ENCODE measurements at places on chromosomes 13 and 19.

DNA sequence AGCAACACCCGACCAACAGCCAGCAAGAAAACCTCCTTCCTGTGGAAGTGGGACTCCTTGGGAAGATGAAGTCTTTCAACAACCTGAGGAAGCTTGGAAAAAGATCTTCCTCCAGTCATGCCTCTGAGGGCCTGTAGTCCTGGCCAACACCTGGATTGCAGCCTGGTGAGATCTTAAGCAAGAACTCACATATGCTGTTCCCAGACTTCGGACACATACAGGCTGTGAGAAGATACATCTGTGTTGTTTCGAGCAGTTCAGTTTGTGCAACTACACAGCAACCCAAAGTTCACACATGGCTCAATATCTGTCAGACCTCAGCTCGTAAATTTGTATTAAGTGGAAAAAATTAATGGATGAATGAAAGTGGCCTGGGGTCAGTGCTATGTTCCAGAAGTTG, 65.1 kb upstream of the UBAC2 start:
- DNase-seq: no peak

- no peak for DNase-seq
Measured at GRCh38 chr19:18294467-18294864, 13.0 kb upstream of the JUND start.

DNA sequence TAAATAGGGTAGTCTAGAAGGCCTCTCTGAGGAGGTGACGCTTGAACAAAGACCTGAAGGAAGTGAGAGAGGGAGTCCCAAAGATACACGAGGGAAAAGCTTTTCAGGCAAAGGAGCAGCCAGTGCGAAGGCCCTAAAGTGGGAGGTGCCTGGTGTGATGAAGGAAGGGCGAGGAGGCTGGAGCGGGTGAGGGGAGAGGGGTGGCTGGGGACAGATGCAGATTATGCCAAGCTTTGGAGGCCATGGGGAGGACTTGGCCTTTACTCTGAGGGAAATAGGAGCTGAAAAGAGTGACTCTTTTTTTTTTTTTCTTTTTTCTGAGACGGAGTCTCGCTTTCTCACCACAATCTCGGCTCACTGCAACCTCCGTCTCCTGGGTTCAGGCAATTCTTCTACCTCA, 2.9 kb downstream of the CLPTM1 start:
- DNase-seq: no peak

DNA sequence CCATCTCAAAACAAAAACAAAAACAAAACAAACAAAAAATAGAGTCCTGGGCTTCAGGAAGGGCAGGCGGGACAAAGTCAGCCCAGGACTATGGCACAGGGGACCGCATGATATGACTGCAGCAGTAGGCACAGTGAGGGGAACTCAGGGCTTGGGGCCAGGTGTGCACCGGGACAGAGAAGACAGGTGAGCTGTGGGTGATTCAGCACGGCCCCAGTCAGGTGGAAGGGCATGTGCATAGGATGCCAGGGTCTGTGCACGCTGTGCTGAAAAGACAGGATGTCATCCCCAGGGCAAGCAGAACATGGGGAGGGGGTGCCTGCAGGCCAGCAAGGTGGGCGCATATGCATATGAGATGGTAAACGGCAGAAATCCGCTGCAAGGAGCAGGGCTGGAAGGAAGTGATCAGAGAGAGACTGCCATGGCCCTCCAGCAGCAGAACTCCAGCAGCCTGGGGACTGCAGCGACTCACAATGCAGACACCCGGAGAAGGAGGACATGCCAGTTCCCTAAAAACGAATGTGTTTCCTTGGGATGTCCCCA, 15.0 kb downstream of the EPS15L1 start:
- DNase-seq: no peak

GRCh38 chr19:11478167-11479089, 2.4 kb downstream of the ELAVL3 start:
- DNase-seq: no peak

- no peak for DNase-seq
Measured at GRCh38 chr19:18265582-18265981, 8.7 kb downstream of the IQCN start.

DNA sequence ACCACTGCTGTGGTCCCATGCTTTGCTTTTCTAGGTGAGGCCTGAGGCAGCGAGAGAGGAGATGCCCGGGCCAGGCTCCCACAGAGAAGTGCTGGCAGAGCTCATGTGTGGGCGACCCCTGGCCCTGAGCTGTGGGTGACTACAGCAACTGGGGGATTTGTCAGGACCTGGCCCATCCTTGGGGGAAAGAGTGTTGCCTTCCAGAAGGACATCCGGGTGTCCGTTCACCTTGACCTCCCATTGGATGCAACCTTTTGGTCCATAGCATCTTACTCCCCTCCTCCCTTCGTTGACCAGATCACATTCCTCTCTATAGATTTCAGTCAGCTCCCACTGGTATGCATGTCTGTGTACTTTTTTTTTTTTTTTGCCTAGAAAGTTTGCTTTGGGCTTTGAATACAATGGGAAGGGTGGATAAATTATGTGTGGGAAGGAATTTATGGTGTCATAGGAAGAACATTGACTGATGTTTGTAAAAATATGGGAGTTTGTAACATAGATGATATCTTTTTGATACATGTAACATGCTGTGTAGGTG, 84.2 kb upstream of the RNF113B start:
- no peak for DNase-seq

DNA sequence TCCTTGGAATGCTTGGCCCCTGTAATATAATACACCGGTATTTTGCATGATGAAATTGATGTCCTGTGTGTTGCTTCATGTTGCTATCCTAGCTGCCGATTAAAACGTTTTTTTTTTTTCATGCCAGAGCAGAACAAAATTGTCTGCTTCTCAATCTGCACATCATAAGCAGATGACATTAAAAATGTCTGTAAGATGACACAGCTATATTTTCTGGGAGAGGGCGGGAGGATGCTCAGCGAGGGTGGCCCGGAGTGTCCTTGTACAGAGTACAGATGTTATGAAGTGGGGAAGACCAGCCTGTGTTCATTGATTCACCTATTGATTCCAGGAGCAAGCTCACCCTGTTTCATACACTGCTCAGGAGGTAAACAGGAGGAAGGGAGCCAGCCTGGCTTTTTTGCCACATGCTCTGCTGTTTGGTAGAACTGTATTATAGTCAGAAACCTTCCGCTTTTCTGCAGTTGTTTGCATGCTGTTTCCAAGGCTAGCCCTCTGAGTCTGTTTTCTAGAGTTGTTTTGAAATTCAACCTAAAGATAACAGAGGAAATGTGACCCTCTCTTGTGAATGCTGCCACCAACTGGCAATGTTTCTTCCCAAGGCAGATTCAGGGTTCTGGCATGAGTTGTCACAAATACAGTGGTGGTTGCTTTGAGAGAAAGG, 4.7 kb upstream of the IRS2 start:
- DNase-seq: no peak

DNA sequence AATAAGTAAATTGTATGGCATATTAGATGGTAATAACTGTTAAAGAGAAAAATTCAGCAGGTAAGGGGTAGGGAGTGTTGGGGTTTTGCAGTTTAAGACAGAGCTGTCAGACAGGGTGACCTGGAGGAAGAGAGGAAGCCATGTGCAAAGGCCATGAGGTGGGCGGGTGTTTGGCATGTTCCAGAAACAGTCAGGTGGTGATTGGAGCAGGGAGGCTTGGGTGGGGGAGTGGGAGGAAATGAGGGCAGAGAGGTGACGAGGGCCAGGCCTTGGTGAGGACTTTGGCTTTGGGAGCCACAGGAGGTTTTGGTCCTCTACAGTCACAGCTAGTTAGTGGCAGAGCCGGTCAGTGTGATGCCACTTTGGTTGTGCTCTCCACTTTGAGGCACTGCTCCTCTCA, 20.1 kb downstream of the RYR1 start:
- DNase-seq: no peak

GRCh38 chr19:2221918-2222317, 14.2 kb downstream of the PLEKHJ1 start:
- DNase-seq: no peak

- no peak for DNase-seq
Measured at GRCh38 chr19:55116859-55117662, at the start of gene PPP1R12C. Gene PPP1R12C (minus strand): TSS chr19:55117637. CDS start chr19:55117543, 94 bp downstream.

GRCh38 chr19:52270266-52270885, 989 bp downstream of the ZNF766 start:
- peak; percentile 4 for DNase-seq

Data from GM04503 (cell line).